T-cell (primary cell): ENCODE measurements at places on chromosomes 1 and 21.
A peak's percentile ranks its signal among the peaks of the same experiment; 100 is the strongest.

GRCh38 chr1:153532181-153532580, 3.6 kb downstream of the S100A6 start:
- peak; percentile 29 for DNase-seq

DNA sequence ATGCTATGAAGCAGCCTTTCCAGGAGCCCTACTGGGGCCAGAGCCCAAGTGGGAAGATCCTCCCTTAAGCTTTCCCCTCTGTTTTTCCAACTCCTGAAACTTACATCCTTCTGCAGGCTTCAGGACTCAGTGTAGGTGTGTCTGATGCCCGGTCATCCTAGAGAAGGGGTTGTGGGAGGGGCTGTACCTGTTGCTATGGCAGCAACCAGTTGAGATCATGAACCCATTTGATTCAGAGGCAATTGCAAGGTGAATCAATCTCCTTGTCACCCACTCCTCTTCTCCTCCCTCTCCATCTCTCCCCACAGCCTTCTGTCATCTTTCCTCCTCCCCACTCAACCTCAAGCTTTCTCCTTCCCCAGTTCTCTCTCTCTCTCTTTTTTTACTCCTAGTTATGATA, 151.8 kb downstream of the CACNA1E start:
- no peak for DNase-seq

GRCh38 chr1:215992620-215993019, 425.5 kb downstream of the KCTD3 start:
- no peak for DNase-seq

- no peak for DNase-seq
Observed at GRCh38 chr1:38667626-38668025, 191.9 kb downstream of the RRAGC start.

DNA sequence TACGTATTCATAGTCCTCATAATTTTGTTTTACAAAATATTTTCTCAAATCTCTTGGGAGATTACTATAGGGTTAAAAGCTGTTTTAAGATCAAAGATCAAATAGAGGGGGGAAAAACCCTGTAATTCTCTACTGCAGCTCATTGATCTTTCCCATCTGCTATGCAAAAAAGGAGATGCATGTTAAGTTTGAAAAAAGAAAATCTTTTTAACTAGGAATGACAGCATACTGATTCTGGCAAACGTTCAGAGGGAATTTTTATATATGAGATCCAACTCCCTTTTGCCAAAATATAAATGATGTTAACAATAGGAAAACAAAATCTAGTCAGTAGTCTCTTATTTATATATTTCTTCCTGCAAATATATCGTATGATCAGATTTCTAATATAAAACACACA, 69.1 kb downstream of the SMYD3 start:
- DNase-seq, result no peak

- DNase-seq, result no peak
Observed at GRCh38 chr1:3313576-3313950, 140.9 kb upstream of the ARHGEF16 start.

GRCh38 chr1:243587823-243588560, 262.1 kb downstream of the AKT3 start:
- no peak for DNase-seq

DNA sequence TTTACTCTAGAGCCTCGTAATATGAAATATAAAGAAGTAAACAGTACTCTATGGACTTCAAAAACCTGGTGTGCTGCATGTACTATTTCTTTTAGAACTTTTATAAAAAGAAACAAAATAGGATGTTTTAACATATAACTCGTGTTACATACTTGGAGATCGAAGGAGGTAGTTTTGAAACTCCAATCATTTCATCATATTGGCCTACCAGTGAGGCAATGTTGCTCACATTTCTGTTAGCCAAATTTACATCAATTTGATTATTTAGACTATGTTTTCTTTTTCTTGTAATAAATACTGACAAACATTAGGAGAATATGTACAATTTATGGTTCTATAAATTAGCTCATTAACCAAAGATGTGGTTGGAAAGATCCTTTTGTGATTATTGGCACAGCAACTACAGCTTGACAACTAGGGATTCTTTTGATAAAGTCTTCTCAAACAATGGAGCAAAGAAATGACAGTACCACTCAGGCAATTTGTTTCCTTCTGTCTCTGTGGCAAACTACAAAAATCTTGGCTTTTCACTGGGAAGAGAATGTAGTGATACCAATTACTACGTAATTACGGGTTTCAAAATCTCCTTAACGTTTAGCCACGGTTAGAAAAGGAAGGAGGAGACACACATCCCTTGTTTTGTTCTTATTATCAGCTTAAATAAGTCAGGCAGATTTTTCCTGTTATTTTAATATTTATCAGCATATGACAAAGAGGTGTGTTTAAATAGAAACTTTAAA, 266.6 kb upstream of the SGIP1 start:
- no peak for DNase-seq

GRCh38 chr1:50196081-50196480, 87.4 kb downstream of the ELAVL4 start:
- DNase-seq, result no peak
